GM12878 (cell line): ENCODE measurements at places on chromosomes 1 and 21.

GRCh38 chr1:104624538-104624937 is 874.8 kb downstream of the AMY1C start:
- no peak for DNase-seq

- DNase-seq = no peak
Observed at GRCh38 chr1:111778541-111779051, 22.9 kb downstream of the DDX20 start.

DNA sequence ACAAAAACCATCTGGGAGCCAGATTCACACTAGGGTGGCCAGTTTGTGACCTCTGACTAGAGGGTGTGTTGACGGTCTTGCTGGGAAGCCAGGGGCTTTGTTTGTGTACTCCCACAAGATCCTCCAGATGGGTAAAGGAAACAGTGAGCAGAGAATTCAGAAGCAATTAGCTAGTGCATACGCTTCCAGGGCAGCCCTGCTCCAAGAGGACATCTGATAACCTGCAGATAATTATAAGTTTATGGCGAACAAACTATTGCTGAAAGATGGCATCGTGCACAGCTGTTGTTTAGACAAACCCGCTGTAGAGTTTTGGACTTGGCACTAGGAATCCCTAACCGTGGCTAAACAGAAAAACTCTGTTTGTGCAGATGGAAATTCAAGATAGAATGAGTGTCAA is 326.4 kb downstream of the TGFB2 start:
- no peak for DNase-seq

- DNase-seq = no peak
Observed at GRCh38 chr21:31670070-31670469, 10.6 kb downstream of the SOD1 start.

- DNase-seq = no peak
Observed at GRCh38 chr1:110466646-110467280, 15.8 kb downstream of the PROK1 start.

DNA sequence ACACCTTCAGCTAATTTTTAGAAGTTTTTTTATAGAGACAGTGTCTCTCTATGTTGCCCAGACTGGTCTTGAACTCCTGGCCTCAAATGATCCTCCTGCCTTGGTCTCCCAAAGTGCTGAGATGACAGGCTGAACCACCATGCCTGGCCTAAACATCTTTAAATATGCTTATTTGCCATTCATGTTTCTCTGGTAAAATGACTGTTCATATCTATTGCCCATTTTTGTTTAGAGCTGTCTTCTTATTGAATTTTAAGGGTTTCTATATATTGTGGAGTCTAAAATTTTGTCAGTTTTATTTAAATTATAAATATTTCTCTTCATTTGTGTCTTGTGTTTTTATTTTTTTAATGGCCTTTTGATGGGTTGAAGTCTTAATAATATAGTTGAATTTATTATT is 3.0 kb upstream of the PM20D1 start:
- no peak for DNase-seq

GRCh38 chr1:64516803-64517568 is 47.1 kb downstream of the CACHD1 start:
- DNase-seq = no peak

- no peak for DNase-seq
Observed at GRCh38 chr1:113170519-113170918, 97.5 kb downstream of the LRIG2 start.

DNA sequence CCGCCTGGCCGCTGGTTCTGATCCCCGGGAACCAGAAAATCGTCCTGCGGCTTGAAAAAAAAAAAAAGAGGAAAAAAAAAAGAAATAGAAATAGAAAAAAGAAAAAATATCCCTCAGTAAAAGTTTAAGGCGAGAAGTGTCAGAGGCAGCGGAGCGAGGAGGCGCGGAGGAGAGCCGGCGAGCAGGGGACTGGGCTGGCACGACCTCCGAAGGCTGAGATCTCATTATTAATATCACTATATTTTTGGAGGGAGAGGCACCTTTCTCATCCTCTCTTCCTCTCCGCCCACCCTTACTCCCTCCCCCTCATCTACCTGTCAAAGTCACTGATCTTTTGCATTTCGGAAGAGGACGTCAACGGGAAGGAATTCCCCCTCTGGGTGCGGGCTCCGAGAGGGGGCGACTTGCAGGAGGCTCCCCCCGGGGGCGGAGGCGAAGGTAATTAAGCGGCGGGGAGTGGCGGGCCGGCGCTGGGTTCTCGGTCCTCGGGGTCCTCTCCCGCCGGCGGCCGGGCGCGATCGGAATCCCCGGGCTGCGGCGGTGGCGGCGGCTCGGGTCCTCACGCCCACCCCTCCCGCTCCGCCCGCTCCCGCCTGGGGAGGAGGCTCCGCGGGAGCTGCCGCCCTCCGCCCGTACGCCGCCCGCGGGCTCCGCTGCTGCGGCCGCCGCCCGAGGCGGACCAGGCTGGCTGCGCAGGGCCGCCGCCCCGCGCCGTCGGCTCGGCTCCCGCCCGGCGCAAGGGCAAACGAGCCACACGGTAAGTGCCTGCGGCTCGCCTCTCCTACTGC is at the start of gene NTNG1:
Gene NTNG1, plus strand, starts transcription at position 337 of the 788 bp plus-strand sequence.
- DNase-seq = no peak

DNA sequence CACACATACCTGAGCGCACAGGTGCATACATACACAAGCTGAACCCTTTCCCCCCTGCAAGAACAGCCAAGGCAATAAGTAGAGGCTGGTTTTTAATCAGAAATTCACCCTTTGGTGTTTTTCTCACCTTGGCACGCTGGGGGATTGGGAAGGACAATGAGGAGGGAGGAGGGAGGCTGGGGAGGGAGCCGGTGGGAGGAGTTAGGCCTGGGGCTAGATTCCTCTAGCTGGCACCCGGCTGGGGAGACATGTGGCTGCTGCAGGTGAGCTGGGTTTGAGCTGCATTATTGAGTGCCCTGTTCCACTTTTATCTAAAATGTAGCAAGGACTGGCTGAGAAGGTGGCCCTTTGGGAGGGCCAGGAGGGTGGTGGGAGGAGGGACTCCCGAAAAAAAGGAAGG is 97.8 kb upstream of the CSF3R start:
- no peak for DNase-seq

DNA sequence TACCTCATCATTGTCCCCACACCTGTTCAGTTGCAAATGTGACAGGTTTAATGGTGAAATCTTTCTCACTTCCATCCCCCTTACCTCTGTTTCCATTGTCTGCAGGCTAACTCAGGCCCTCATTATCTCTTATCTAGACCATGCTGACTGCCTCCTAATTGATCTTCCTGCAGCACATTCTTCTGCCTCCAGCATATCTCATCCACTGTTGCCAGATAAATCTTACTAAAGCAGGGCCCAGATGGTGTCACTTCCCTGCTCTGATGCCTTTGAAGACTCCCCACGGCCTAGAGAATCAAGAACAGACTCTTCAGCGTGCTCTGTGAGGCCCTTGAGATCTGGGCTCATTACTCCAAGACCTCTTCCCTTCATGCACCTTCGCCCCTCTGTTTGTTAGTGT is 230.1 kb downstream of the DUSP10 start:
- DNase-seq = no peak

- no peak for DNase-seq
Observed at GRCh38 chr21:42661688-42662429, 8.4 kb downstream of the PDE9A start.

- DNase-seq = no peak
Observed at GRCh38 chr1:180594723-180595122, 36.0 kb downstream of the OVAAL start.

GRCh38 chr21:34737115-34737514 is 68.3 kb downstream of the CLIC6 start:
- DNase-seq = no peak

GRCh38 chr1:95366498-95366897 is 132.5 kb downstream of the RWDD3 start:
- no peak for DNase-seq

DNA sequence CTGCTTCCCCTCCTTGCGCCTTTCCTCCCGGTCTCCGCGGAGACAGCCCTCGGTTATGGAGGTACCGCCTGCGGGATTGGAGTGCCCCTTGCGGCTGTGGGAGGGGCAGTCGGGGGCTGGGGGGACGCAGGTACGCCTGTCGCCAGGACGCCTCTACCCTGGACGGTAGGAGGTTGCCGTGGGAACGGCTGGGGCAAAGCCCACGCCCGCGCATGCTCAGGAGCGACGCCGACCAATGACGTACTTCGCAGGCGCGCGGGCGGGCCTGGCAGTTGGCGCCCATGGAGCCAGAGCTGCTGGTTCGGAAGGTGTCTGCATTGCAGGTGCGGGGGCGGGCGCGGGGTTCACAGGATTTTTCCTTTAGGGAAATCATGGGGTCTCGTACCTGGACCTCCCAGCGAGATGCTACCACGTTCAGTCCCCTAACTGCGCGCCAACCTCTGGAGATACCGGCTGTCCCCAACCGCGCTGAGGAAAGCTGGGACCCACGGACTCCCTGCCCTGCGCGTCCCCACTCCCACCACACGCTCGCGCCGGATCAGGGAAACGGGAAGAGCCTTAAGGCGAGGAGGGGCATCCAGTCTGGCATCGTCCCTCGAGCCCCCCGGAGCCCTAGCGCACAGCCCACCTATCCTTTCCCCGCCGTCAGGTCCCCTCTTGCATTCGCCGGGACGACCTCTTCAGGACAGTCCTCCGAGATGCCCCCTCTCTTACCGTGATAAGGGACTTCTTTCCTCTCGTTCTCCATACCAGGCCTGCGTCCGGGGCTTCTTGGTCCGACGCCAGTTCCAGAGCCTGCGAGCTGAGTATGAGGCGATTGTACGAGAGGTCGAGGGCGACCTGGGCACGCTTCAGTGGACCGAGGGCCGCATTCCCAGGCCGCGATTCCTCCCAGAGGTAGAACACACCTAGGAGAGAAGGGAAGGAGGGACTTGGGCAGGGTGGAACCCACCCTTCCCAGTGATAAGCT is at the start of gene IQCC:
Gene IQCC, plus strand, starts transcription at position 271 of the 970 bp plus-strand sequence. Its CDS starts 11 bp downstream, at position 282.
- DNase-seq = peak; percentile 46

DNA sequence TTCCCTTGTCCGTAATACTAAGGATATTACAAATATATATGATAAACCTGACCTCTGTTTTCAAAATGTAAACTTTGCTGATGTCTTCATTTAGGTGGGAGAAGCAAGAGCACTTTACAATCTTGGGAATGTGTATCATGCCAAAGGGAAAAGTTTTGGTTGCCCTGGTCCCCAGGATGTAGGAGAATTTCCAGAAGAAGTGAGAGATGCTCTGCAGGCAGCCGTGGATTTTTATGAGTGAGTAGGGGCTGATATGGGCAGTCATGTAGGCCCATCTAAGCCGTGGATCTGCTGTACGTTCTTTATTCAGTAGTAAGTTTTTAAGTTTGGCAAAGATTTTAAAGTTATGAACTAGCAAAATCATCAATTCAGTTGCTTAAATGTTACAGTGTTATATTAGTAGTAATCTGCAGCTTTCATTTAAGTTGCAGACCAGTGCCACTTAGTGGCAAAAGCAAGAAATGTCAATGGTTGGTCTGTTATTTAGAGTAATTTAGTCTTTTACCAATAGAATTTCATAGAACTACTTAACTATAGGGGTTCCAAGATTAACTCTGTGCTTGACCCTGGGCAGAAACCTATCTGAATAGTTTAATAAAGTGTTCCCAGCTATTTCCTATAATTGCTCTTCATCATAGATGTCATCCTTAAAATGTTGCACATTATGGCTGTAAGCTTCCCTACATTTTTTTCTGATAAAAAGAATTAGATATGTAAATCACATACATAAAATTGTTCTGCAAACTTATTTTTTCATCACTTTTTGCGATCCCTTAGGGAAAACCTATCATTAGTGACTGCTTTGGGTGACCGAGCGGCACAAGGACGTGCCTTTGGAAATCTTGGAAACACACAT is 21.3 kb downstream of the GPSM2 start:
- DNase-seq = no peak
